ENCODE measurements at places on chromosomes 4 and X.

- DNase-seq, result no peak
Observed at GRCh38 chr4:7139167-7139982, 53.0 kb upstream of the SORCS2 start.

GRCh38 chr4:159722052-159722451, 619.2 kb downstream of the RAPGEF2 start:
- DNase-seq, result no peak

- no peak for DNase-seq
Observed at GRCh38 chrX:112851161-112851779, 10.6 kb upstream of the AMOT start.

- no peak for DNase-seq
Observed at GRCh38 chr4:1987296-1987695, 21.5 kb downstream of the NELFA start.

DNA sequence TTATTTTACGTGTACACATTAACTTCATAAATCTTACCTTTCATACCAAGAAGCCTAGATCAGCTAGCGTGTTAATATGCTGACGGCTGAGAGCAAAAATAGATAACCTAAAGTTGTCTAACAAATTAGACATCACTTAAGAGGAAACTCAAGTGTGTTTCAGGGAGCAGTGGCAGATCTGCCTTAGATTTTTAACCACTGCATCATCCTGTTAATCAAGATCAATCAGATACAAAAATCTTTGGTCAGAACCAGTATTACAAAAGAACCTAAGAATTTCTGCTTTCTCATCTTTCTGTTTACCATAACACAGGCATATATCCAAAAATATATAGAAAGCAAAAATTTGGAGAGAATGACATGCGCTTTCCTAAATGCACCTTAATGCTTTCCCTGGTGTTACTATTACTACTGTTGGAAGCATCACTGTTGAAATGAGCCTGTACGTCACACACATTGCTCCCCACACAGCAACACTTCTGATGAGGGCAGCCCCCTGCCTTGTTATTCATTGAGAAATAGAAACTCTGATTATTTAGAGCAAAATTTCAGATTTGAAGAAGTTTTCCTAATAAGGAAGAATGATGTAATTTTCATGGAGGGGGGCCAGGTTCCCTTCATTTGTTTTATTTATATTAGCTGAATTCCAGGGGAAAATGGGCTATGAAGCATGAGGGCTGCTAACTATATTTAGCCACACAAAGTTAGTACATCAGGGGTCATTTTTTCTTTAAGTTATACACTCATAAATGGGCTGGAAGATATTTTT, 152.3 kb downstream of the CBR4 start:
- DNase-seq, result no peak

DNA sequence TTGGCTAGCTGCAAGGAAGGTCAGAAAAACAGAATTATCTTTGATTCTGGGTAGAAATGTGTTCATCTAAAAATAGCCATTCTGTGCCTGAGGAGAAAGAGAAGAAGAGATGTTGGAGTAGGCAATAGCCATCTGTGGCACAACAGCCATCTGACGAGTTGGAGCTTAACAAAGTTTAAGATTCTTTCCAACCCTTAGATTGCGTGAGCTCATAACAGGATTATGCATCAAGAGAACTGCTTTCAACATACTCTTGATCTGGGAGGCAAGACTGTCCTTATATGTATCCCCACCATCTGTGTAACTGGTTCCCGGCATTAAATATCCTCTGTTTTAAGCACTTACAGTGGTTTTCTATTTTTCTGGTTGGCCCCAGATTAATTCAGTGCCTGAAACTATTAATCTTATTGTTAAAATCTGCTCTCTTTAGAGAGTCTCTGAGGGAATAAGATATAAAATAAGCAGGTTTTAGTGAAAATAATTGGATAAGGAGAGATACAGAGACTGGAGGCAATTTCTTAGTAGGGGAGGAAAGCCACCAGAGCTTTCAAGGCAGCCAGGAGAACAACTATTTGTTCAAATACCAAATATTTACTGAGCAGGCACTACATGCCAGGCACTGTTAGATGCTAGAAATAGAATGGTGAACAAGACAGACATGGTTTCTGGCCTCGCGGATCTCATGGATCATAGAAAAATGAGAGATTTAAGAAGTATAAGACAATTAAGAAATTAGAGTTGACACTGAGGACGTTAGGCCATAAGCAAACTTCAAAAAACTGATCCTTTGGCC, 398.0 kb downstream of the SMARCA1 start:
- DNase-seq, result no peak

- DNase-seq, result no peak
Observed at GRCh38 chrX:49925176-49925575, 2.8 kb downstream of the CLCN5 start.

DNA sequence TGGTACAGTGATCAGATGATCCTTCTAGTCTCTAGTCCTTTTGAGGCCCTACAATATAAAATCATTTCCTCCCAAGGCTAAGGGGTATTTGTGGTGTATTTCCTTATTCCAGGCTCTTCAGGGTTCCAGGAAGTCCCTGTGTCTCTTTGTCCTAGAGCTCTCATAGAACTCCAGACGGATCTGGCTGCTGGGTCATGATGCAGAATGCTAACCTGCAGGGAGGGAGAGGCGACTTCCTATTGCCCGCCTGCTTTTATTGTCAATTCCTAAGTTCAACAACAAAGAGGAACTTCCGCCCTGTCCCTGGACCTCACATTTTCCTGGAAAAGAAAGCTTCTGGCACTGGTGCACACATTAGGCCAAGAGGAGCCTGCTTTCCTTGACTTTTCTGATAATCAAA, 45.9 kb upstream of the ZNF827 start:
- no peak for DNase-seq

- no peak for DNase-seq
Observed at GRCh38 chrX:154327038-154327820, 31.6 kb downstream of the TKTL1 start.

GRCh38 chrX:148763896-148764295, 263.5 kb downstream of the AFF2 start:
- no peak for DNase-seq

DNA sequence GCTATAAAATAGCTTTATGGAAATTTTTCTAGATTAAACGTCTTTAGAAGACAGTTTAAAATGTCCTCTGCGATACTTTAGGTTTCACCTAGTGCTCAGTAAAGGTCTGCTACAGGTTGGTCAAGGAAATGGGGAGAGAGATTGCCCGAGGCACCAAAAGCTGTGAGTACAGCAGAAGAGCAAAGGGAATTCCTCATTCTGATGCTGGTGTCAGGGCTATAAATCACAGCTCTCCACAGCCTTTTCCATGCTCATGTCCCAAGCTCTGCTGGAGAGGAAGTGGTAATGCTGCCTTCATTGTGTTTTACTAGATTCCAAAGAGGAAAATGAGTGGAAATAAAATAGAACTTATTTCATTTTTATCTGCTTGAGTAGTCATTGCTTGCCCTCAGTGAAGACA, 2060.4 kb downstream of the ARAP2 start:
- no peak for DNase-seq

DNA sequence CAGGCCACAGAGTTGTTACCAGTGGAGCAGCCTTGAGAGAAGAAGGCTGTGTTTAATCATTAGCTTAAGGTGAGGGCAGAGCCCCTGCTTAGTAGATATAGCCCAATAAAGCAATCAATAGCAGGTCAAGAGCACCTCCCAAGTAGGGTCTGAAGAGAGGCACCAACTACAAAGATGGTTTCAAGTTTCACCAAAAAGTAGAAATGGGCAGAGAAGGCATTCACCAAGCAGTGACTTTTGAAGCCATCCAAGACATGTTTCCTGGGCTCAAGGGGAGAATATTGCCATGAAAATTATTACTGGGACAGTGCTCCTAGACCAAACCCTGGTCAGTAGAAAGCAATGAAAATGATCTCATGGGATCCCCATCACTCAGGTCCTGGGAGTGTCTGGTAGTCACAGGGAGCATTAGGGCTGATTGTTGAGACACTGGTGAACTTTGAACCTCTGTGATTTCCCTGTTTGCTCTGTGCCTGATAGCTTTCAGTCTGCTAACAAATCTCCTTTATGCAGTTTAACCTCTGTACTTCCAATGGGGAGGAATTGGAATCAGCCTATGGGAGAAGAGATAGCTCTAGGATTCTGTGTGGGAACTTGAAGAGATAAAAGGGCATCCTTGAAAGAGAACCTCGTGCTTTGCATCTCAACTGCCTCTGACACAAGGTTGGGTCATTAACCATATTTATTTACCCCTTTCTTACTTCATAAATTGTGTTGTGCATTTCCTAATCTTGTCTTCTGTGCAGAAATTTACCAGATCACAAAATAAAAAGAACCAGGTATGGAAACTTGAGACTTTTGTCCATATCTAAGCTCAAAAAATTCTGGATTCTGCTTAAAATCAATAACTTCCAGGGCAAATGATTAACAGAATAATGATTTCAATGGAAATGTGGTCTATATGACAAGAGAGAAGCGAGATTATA, 9.3 kb upstream of the OTC start:
- DNase-seq, result no peak

DNA sequence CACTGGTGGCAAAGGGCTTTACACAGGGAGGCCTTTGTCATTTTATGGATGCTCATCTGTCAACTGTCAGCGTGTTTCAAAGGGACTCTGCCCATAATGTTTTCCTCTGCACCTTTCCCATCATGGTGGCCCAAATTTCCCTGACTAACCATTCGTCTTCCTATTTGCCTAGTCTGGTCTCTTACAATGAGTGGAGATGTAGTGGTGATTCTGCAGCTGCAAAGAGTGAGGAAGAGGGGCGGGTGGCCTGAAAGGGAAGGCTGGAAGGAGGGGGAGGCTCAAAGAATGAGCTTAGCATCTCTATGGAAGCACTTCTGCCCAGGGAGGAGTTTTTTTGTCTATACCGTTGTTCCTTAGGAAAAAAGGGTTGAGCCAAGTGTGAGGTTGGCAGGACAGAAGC, 447.5 kb downstream of the NKX6-1 start:
- no peak for DNase-seq

DNA sequence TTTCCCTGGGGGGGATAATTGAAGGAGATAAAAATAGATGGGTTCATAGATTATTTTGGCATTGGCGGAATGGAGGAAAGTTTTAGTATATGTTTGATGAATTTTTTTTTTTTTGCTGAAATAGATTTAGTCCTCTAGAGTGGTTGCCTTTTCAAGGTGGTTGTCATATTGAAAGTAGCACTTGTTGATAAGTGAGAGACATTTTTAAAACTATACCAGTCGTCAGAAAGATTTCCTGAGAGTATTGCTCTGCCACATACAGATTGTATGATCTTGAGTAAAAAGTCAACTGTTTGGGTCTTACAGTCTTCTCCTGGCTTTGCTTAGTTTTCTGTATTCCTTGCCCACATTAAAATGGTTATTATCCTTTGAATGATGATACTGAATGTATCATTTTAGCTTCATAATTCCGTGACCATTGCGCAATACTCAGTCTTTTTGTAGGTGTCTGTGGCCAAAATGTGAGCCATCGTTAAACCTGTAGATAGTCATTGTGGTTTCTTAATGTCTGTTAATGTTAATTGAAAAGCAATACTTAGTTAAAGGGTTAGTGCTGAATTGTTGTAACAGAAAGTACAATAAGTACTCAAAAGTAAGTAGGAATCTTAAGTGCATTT, 7.1 kb downstream of the SMARCAD1 start:
- DNase-seq, result no peak

- DNase-seq, result no peak
Observed at GRCh38 chr4:28890949-28891775, 1829.0 kb upstream of the PCDH7 start.

DNA sequence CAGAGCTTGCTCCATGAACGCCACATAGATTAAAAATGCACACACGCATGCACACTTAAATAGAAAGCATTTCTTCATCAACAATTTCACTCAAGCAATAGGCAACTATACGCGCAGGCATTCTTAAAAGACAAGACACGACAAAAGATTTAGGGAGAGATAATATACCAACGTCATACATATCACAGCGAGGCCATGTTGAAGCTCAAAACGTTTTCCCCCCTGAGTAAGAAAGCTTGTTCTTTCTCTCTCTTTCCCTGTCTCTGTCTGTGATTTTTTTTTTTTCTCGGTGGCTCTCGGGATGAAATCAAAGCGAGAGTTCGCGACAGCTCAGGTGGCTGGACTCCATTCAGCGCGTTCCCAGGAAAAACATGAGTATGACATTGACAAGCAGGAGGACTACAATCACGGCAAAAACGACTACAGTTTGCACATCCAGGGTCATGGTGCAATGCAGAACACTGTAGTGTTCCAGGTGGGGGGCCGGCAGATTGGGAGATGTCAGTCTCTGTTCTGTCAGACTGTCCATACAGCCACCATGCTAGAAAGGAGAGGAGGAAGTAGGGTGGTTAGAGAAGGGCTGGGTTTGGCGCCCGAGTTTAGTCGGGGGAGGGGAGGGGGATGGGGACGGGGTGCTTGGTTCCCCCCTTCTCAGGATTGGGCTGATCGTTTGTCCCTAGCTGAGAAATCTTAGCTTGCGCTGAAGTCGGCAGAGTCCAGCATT, 30.7 kb downstream of the ARHGEF9 start:
- DNase-seq, result peak; percentile 19

GRCh38 chr4:57131849-57132742, 21.9 kb upstream of the IGFBP7 start:
- no peak for DNase-seq

- no peak for DNase-seq
Observed at GRCh38 chr4:105158837-105159236, 12.2 kb downstream of the TET2 start.

- no peak for DNase-seq
Observed at GRCh38 chr4:156756118-156756517, 215.5 kb downstream of the PDGFC start.

GRCh38 chr4:108693819-108694218, 43.4 kb downstream of the OSTC start:
- DNase-seq, result no peak

DNA sequence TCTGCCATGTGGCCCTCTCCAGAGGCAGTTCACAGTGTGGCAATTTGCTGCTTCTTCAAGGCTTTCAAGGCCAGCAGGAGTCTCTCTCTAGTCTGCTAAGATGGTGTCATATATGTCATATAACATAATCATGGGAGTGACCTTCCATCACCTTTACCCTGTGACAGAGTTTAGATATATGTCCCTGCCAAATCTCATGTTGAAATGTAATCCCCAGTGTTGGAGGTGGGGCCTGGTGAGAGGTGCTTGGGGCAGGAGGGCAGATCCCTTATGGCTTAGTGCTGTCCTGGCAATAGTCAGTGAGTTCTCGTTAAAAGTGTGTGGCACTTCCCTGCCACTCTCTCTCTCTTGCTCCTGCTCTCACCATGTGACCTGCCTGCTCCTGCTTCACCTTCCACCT, 252.0 kb downstream of the PALLD start:
- no peak for DNase-seq

GRCh38 chr4:10178763-10179162, 62.2 kb upstream of the WDR1 start:
- no peak for DNase-seq

GRCh38 chrX:110472265-110472664, 113.6 kb downstream of the RTL9 start:
- no peak for DNase-seq

GRCh38 chr4:95314573-95314972, 234.2 kb downstream of the UNC5C start:
- DNase-seq, result no peak

- DNase-seq, result no peak
Observed at GRCh38 chr4:55736605-55737183, 82.9 kb upstream of the EXOC1L start.

- DNase-seq, result peak; percentile 60
Observed at GRCh38 chrX:118974908-118975671, 672 bp downstream of the LONRF3 start.

- peak; percentile 5 for DNase-seq
Observed at GRCh38 chr4:3688018-3688998, 77.9 kb upstream of the ADRA2C start.

All from activated naive CD4-positive, alpha-beta T cell treated with anti-CD3 and anti-CD28 coated beads, Interleukin-2, amount 50 U/mL, for 16 hours (primary cell).